ENCODE measurements at places on chromosomes 5 and 9.

DNA sequence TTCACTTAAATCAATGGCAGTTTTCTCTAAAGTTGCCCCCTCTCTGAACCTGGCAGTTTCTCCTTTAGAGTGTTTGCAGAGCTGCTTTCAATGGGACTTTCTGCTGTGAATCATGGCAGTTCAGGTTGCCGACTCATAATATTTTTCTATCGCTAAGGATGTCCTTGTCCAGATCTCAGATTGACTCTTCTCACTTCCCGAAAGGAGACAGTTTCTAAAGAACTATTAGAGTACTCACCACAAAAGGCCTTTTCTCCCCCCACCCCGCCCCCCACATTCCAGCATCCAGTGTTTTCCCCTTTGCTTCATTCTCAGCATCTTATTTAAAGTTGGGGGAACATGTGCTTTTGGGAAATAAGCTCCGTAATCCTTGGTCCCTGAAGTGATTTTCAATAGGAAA is 443.5 kb upstream of the KLF4 start:
- DNase-seq = no peak

DNA sequence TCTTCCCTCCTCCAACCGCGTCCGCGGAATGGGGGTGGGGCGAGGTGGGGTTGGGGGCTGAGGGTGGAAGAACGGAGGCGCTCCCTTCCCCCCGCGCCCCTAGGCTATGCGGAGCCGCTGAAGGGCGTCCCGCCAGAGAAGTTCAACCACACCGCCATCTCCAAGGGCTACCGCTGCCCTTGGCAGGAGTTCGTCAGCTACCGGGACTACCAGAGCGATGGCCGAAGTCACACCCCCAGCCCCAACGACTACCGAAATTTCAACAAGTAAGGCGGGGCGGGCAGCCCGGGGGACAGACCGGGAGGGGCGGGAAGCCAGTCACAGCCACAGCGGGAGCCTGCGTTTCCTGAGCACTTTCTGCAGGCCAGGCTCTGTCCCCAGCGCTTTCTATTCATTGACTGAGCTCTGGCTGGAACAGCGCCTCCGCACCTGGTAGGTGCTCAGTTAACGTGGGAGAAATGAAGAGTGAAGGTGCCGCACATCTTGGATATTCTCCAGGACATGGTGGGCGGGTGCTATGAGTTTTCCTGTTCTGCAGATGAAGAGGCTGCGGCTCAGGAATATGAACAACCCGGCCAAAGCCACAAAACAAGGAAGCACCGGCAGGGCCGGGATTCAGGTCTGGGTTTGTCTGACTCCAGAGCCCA is 11.3 kb downstream of the MYOZ3 start:
- no peak for DNase-seq

GRCh38 chr9:3956081-3956671 is 343.7 kb downstream of the GLIS3 start:
- DNase-seq = no peak

GRCh38 chr5:56900858-56901578 is 8.4 kb upstream of the SETD9 start:
- DNase-seq = peak; percentile 14

- no peak for DNase-seq
Observed at GRCh38 chr5:59542851-59543820, 350.4 kb downstream of the PDE4D start.

DNA sequence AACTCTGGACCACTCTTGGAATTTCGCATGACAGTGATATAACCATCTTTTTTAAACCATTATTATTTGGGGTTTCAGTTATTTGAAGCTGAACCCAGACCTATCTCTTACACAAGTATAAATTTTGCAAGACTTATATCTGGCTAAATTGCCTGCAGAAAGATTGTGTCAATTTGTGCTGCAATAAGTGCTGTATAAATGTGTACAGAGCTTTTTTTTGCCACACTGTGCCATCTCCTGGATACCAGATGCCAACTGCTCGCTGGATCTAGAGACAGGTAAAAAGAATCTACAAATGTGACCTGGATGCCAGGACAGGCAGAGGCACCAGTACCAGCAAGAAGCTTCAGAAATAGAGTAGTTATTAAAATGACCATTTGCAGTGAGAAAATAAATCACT is 25.9 kb upstream of the TTC39B start:
- DNase-seq = no peak

DNA sequence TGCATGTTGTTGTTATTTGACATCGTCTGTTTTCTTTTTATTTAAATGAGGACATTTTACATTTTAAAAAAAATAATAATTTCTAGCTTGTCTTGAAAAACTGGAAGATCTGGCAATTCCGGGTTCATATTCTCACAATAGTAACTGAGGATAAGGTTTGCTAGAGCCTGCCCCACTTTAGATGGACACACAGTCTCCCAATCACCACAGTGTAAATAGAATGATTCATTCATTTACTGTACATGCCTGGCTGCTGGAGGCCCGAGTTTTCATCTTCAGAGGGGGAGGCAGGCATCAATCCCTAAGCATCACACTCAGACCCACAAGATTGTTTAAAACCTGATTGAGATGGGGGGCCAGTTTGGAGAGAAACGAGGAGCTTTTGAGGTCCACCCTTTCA is 2039.7 kb upstream of the WWC1 start:
- DNase-seq = no peak

- no peak for DNase-seq
Observed at GRCh38 chr5:54956922-54957321, 28.5 kb downstream of the ESM1 start.

DNA sequence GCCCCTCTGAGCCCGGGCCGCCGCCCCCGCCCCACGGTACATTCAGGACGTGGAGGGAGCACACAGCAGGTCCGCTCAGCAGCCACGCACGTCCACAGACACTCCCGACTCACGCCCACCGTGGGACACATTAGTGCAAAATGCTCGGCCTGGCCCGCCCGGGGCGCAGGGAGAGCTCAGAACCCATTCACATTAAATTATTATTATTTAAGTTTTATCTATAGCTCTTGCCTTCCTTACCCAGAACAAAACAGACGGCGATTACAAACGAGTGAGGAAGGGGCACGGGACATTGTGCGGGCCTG is 47.5 kb upstream of the UBAC1 start:
- DNase-seq = no peak

GRCh38 chr9:117205806-117206205 is 209.1 kb downstream of the ASTN2 start:
- DNase-seq = no peak

GRCh38 chr5:112800891-112801290 is 60.2 kb upstream of the SRP19 start:
- no peak for DNase-seq

GRCh38 chr5:159416438-159416837 is 86.2 kb upstream of the IL12B start:
- no peak for DNase-seq

- peak; percentile 66 for DNase-seq
Observed at GRCh38 chr9:110835404-110835803, 166.8 kb downstream of the MUSK start.

DNA sequence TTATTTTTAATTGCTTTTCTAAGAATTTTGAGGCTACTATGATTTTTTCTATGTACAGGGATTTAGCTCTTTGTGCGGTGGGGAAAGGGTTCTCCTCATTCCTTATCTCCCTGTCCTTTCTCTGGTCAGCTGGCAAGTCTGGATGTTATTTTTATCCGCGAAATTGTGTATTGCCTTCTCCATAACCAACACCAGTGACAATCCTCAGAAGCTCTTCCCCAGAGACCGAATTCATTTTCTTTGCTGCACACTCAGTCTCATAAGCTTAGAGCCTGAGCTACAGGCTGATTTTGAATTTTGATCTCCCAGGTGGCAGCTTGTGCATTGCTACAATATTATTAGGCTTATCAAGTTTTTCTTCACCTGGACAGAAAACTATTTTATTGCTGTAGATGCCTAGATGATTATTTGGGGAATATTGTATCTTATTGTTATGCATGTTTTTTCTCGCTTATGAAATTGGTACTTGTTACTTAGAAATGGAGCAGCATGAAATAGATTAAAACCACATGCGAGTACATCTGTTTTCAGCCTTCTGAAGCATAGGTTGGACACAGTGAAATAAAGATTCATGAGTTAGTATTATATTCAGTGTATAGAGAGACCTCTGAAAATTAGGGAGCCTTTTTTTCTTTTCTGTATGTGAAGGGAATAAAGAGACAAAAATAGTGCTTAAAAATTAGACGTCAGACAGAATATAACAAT is 27.3 kb downstream of the CPEB4 start:
- no peak for DNase-seq

DNA sequence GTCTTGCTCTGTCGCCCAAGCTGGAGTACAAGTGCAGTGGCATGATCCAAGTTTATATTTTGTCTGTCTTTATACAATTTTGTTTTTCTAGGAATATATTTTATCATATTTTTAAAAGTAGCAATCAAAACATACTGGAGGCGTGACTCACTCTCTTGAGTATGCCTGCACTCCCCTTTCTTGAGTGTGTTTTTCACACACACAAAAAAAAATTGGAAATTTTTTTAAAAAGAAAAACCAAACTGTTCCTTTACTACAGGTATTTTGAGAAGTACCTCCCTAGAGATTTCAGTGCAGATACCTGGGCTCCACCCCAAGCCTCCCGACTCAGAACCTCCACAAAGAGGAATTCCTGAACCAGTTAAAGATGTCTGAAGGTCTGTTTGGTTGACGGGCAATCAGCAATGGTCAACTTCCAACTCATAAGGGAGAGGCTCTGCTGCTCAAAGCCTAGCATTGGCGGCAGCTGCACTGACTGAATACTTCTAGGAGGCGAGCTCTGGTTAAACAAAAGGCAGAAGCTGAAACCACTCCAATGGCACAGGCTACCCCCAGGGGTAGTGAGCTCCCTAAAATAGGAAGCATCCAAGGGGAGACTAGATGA is 27.4 kb downstream of the PDE6A start:
- no peak for DNase-seq

- no peak for DNase-seq
Observed at GRCh38 chr9:134204991-134205578, 40.7 kb upstream of the RNU6ATAC start.

GRCh38 chr5:53482717-53483638 is 2.5 kb downstream of the FST start:
- no peak for DNase-seq

DNA sequence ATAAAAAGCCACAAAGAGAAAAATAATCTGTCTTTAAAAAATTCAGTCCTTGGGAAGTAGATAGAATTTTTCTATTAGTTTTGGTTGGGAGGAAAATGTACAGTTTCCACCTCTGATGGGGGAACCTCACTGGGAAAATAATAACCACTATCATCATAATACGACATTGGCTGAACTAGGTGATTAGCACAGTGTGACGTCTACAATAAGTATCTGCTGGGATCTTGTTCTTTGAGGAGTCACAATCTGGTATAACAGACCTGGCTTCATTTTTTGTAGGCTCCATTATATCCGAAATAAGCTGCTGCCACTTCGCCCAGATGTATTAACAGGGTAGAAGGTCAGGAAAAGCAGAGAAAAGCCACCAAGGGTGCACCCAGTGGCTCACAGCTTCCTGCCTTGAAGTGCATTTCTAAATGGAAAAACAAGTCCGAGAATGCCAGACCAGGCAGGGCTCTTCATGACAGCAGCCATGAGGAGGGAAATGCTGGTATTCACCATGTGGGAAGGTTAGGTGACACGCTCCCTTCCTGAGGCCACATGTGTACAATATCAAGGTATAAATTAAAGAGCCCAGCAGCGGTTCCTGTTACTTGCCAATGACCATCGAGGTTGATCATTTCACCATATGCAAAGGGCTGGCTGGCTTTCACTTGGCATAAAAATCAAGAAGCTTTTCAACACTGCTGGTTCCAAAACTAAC is 152.8 kb downstream of the PRELID2 start:
- no peak for DNase-seq
